ENCODE measurements at places on chromosomes 1 and 21. TPM values are rescaled to one million over a fixed set of nuclear protein-coding genes. Genes with fewer than 3 reads are reported as not detected.

SLFNL1 gene
- 0.73 TPM for polyA plus RNA-seq

DDR2 gene
- 1.3 TPM for polyA plus RNA-seq

FMO4 gene
- 3.8 TPM for polyA plus RNA-seq

WNT2B gene
- polyA plus RNA-seq: 1.1 TPM

IQCC gene
- polyA plus RNA-seq: 2.8 TPM

IL24 gene
- polyA plus RNA-seq: not detected

PYHIN1 gene
- not detected for polyA plus RNA-seq

SPRR5 gene
- not detected for polyA plus RNA-seq

SPRR2G gene
- not detected for polyA plus RNA-seq

THRAP3 gene
- 63.6 TPM for polyA plus RNA-seq

TRABD2B gene
- polyA plus RNA-seq: 0.10 TPM

OR2T35 gene
- not detected for polyA plus RNA-seq

CD84 gene
- polyA plus RNA-seq: not detected

SYTL1 gene
- polyA plus RNA-seq: 31.8 TPM

GUCA2B gene
- not detected for polyA plus RNA-seq

CD1E gene
- polyA plus RNA-seq: not detected

UBL4B gene
- not detected for polyA plus RNA-seq

KCNH1 gene
- polyA plus RNA-seq: not detected

CYP2J2 gene
- 7.7 TPM for polyA plus RNA-seq

S100A7A gene
- polyA plus RNA-seq: not detected

CTSE gene
- not detected for polyA plus RNA-seq

PCSK9 gene
- polyA plus RNA-seq: 2.4 TPM

LCE1A gene
- polyA plus RNA-seq: not detected

MIXL1 gene
- polyA plus RNA-seq: 11.1 TPM

PRDM16 gene
- 41.8 TPM for polyA plus RNA-seq

HS2ST1 gene
- 16.0 TPM for polyA plus RNA-seq

OR2T1 gene
- not detected for polyA plus RNA-seq

PLA2G2F gene
- polyA plus RNA-seq: not detected

PTPRC gene
- polyA plus RNA-seq: not detected

LRRC39 gene
- polyA plus RNA-seq: 11.6 TPM
